ENCODE measurements at places on chromosomes 1 and 21. TPM values are rescaled to one million over a fixed set of nuclear protein-coding genes. Genes with fewer than 3 reads are reported as not detected.

The FAM177B gene
- not detected for total RNA-seq

The NBPF10 gene
- total RNA-seq, result 0.63 TPM

The ABCD3 gene
- 23.5 TPM for total RNA-seq

The CLCNKA gene
- 2.7 TPM for total RNA-seq

The DPT gene
- total RNA-seq, result 0.11 TPM

The GRIK3 gene
- 5.5 TPM for total RNA-seq

The C1orf167 gene
- 2.8 TPM for total RNA-seq

The LCE1B gene
- not detected for total RNA-seq

The FMO2 gene
- not detected for total RNA-seq

- no peak for DNase-seq
Measured at GRCh38 chr1:30299393-30299792, 424.0 kb downstream of the MATN1 start.

GRCh38 chr1:111571987-111572386 lies 47.6 kb upstream of the RAP1A start:
- no peak for DNase-seq

GRCh38 chr1:162383516-162383915 lies 2.0 kb downstream of the C1orf226 start:
- DNase-seq, result no peak

DNA sequence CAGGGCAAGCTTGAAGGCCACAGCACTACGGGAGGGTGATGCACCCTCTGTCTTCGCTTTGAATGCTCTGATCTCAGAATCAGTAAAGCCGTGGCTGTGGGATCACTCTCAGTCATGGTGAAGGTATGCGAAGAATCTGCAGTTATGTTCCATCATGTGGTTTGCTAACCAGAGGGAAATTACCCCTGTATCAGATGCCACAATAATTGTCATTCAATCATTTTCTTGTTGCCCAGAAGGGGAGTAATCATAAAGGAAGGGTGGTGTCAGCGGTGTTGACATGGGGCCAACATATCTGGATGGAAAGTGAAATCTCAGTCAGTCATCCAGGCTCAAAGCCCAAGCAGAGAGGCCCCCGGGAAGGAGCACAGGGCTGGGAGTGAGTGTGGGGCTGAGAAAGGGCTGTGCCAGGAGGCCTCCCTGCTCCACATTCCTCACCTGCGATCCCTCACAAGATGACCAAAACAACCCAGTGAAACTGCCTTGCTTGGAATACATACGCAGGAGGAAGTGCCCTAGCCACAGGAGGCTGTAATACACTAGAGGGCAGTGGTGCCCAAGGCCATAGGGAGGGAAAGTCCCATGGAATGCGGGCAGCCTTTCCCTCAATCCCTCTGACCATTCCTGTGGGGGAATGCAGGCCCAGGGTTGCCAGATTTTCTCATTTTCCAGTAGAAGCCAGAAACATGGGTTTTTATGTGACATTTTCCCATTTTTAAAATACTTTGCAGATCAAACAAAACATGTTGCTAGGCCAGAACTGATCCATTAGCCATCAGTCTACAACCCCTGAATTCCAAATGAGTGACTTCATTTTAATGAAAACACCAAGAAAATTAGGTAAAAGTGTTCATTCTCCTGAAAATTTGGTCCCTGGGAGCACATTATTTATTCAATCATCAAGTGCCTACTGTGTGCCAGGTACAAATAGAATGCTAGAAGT lies 95.7 kb upstream of the VANGL1 start:
- DNase-seq, result peak; percentile 74

DNA sequence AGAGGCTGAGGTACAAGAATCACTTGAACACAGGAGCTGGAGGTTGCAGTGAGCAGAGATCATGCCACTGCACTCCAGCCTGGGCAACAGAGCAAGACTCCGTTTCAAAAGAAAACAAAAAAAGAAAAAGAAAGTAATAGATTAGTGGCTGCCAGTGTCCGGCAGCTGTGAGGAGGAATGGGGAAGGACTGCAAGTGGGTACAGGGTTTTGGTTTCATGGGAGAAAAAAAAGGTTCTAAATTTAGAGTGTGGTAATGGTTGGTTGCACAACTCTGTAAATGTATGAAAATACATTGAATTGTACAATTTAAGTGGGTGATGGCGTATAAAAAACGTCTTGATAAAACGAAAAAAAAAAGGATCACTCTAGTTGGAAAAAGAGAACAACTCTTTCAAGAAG lies 6.7 kb downstream of the TAF1A start:
- DNase-seq, result no peak

GRCh38 chr1:198495631-198496030 lies 44.8 kb downstream of the ATP6V1G3 start:
- DNase-seq, result no peak

DNA sequence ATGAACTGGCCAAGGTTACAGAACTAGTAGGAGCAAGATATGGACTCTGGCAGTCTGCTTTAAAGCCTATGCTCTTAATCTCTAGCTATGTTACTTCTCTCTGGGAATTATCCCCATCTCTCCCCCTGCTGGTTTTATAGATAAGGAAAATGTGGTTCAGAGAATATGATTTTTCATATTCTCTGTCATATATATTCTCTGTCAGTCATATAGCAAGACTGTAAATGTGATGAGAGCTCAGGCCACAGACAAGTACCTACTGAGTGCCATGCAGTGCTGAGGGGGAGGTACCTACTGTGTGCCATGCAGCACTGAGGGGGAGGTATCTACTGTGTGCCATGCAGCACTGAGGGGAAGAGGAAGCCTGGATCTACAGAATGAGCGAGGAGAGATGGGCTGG lies 220.3 kb upstream of the FGGY start:
- DNase-seq, result no peak

DNA sequence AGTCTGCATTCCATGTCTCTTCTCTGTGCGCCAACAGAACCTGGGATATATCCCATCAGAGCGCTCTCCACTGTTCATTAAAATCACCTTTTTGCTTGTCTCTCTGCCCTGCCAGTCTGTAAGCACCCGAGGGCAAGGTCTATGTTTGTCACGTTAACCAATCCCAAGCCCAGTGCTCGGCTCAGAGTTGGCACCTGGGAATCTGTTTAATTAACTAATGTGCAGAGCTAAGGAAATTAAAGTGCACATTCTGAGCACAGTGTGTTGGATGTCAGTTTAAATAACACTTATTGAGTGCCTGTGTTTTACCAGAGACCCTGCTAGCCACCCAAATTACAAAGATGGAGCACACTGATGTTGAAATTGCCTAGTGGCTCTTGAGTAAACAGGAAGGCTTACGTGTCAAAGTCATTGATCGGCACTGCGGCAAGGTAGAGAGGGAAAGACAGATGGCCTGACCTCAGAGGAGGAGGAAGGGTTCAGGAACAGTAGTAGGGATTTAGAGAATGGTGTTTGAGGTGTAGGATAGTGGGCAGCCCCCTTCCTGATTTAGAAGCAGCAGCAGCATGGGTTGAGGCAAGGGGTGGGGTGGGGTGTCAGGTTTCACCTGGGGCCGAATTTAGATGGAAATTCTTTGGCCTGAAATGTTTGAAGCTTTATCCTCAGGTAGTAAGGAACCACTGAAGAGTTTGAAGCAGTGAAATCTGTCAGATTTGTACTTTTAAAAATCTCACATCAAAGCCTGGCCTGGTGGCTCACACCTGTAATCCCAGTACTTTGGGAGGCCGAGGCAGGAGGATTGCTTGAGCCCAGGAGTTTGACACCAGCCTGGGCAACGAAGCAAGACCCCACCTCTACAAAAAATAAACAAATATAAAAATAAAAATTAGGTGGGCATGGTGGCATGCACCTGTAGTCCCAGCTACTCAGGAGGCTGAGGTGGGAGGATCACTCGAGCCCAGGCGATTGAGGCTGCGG lies 7.7 kb downstream of the ARMH1 start:
- DNase-seq, result peak; percentile 28

DNA sequence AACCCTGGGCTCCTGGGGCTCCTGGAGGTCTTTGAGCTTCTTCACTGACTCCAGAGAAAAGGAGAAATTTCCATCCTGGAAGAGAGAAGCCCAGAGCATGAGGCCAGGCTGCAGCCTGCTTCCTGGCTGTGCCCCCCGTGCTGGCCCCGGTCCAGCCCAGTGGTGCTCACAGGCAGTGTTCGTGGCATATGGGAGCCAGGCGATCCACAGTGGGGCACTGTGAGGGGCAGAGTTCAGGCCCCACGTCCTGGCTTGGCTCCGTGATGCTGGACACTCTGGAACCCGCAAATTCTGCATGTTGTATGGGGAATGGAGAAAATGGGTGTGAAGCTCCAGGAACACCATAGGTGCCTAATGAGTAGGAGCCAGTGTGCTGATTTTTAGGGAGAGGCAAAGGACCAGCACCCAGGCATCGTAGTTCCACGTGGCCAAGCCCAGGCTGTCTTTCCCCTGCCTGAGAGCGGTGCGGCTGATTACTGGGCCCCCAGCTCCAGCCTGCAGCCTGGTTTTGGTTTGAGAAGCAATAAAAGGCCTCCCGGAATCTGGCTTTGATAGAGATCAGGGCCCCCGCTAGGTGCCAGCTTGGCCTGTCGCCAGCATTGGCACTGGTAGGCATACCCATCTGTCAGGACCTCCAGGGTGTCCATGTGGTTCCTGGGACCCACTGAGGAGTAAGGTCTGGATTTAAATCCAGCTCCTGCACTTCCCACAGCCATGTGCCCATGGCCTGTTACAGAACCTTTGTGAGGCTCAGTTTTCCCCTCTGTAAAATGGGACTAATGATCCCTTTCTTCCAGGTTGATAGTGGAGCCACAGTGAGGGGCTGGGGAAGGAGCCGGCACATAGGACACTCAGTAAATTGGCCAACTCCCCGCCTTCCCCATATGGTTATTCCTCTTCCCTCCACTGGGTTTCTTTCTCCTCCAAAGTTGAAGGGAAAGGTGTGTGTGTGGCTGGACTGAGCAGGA lies 725 bp downstream of the GUCA2A start:
- DNase-seq, result no peak

- DNase-seq, result no peak
Measured at GRCh38 chr21:41743321-41744027, 23.4 kb downstream of the RIPK4 start.

GRCh38 chr1:19654886-19655717 lies 9.6 kb upstream of the HTR6 start:
- no peak for DNase-seq

- no peak for DNase-seq
Measured at GRCh38 chr1:7006996-7007871, 222.0 kb downstream of the CAMTA1 start.

- no peak for DNase-seq
Measured at GRCh38 chr1:184647471-184647870, 107.2 kb downstream of the EDEM3 start.

DNA sequence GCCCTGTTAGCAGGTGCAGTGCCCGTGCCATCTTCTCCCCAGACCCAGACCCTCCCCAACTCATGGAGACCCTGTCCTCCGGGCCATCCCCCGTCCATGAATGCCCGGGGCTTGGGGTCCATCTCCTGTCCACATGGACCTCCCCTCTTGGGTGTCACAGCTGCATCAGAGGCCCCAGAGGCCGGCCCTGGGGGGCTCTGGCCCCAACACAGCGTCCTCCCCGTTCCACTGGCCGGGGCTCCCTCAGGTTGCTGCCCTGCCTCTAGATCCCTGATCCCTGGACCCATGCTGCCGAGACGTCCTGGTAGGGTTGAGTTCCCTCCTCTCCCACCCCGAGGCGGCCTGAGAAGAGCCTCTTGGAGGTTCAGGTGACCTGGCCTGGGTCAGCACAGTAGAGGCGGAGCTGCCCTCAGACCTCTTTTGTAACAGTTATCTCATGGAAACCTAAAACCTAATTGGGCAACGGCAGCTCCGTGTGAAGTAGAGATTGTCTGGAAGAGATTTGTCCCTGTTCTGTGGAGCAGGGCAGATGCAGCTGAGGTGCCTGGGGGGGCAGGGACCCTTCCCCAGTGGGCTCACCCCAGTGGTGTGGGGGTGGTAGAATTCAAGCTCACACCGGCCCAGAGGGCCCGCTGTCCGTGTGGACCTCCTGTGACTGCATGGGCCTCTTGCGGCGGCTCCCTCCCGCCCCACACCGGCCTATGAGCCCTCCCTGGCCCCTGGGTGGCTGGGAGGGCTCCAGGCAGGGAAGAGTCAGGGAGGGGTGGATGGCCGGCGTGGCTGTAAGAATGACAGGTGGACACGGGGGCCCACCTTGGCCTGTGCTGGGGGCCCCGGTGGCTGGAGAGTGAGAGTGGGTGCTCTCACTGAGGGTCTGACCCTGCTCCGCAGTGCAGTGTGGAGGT lies 56.1 kb downstream of the SKI start:
- no peak for DNase-seq

DNA sequence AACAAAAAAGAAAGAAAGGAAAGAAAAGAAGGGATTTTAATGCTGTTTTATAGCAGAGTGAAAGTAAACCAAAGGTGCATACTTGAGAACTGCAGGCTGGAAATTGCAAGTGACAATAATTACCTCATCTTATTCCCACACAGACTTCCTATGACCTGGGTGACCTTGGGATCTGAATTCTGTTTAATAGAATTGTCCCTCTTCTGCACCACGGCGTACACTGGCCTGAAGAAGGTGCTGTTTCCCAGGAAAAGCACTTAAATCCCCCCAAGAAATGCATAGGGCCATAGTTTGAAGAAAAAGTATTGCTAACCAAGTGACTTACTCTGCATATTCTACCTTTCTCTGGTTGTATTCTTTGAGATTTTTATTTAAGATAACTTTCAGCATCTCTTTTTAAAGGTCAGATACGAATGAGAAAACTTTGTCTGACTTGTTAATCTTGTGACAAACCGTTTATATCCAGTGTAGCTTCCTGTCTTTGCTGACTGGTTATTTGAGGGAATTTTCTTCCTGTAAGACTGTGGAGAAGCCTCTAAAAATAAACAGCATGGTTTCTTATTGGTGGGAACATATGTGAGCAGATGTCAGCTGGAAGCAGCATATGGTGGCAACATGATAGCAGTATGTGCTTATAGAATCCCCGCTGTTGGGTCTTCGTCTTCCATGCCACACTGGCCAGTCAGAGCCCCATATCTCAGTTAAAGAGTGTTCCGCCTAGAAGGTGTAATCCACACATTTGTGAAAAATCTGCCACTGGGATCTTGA lies 16.3 kb downstream of the TGFB2 start:
- no peak for DNase-seq

GRCh38 chr1:202085682-202086373 lies 36.9 kb upstream of the GPR37L1 start:
- peak; percentile 39 for DNase-seq

- DNase-seq, result peak; percentile 71
Measured at GRCh38 chr1:205488074-205488723, 16.3 kb upstream of the CDK18 start.

Measured in WTC11 (cell line).